ENCODE measurements at places on chromosomes 7 and 10. TPM values are rescaled to one million over a fixed set of nuclear protein-coding genes. Genes with fewer than 3 reads are reported as not detected.

GRCh38 chr10:14545827-14546226 is 215.1 kb upstream of the FRMD4A start:
- DNase-seq, result no peak

DNA sequence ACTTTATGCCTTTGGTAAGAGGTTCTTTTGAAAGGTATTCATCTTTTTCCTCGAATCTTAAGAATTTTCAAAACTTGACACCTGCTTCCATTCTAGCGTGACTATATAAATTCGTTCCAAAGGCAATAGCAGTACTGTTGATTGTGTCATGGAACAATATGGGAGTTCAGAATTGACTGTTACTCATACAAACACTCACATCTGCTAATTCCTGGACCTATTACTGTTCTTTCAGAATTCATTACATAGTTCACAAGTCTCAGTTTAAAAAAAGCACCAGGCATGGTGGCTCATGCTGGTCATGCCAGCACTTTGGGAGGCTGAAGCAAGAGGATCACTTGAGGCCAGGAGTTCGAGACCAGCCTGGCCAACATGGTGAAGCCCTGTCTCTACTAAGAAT is 80.9 kb downstream of the CACNB2 start:
- no peak for DNase-seq

- DNase-seq, result no peak
Measured at GRCh38 chr7:13988065-13988464, 1.4 kb downstream of the ETV1 start.

DNA sequence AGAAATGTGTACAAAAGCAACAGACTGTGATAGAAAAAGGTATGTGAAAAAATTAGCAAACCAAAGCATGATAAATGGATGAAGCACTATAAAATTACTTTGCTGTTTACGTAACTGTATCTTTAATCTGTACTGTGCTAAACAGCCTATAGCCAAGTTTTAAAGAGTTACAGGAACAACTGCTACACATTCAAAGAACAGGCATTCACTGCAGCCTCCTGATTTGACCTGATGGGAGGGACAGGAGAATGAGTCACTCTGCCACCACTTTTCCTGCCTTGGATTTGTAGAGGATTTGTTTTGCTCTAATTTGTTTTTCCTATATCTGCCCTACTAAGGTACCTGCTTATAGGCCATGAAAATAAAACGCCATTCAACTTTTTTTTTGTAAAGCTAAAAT is 116.1 kb downstream of the FANK1 start:
- DNase-seq, result no peak

DNA sequence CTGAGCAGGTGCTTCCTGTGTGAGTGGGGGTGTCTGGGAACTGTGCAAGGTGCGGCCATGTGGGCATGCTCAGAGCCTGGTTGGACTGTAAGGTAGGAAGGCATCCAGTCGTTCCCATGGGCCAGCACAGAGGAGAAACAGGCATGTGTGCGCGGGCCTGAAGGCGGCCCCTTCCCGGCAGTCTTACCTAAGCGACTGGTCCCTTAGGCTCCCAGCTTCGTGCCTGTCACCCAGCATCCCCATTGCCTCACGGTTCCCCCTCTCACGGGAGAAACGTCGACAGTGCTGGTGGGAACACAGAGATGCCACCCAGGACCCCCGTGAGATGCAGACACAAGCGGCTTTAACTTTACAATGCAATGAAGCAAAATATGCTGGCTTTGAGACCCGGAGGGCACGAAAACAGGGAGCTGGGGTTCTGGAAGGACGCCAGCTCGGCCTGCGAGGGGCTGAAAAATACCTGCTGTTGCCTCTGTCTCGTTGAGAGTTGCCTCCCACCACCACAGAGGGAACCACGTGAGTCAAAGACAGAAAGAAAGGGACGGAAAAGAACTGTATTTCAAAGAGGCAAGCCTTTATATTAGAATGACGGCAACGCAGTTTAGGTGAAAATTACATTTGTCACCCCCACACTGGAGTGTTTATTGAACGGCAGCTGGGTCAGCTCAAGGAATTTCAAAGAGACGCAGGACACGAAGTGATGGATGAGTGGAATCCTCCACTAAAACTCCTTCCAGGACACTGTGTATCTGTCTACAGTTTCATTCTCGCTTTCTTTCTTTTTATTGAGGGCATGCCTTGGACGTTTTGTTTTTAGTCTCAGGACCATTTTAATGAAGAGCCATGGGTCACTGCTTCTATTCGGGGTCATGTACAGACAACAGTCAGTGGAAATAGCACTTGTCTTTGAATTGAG is 128.4 kb downstream of the DNAJB6 start:
- no peak for DNase-seq

GRCh38 chr7:65239707-65240352 is 133.8 kb upstream of the ZNF92 start:
- DNase-seq, result peak; percentile 30

DNA sequence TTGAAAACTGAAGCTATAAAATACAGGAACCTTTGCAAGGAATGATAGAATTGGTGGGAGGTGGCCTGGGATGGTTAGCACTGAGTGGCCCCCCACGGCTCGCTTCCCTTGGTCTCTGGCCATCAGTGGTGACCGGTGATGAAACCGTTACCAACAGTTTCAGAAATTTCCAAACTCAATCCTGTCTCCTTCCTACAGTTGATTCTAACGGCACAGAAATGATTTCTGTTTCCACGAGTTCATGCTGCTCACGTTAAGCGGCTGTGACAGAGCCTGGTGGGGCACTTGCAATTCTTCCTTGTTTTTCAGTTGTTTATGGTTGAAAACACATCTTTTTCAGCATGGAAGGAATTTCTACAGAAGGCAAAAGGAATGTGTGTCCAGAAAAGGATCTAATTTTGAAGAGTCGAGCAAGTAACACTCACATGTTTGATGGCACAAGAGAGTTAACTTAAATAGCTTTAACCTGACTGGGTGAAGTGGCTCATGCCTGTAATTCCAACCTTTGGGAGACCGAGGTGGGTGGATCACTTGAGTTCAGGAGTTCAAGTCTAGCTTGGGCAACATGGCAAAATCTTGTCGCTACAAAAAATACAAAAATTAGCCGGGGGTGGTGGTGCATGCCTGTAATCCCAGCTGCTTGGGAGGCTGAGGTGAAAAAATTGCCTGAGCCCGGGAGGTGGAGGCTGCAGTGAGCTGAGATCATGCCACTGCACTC is 100.1 kb downstream of the DNAJB6 start:
- DNase-seq, result no peak

DNA sequence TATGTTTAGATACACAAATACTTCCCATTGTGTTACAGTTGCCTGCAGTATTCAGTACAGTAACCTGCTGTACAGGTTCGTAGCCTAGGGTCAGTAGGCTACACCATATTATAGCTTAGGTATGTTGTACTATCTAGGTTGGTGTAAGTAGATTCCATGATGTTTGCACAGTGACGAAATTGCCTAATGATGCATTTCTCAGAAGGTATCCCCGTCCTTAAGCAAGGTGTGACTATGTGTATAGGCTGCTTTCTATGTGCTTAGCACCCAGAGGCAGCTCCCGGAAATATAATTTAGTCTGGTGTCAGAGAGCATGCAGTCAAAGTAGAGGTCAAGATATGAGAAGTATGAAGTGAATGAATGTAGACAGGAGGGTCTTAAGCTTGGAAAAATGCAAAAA is 9.8 kb downstream of the MAPK8 start:
- DNase-seq, result no peak

- no peak for DNase-seq
Measured at GRCh38 chr7:116733924-116734580, 62.1 kb downstream of the MET start.

PTPRN2 gene
- total RNA-seq, result 14.7 TPM

CTTNBP2 gene
- 1.8 TPM for total RNA-seq

MYOZ1 gene
- not detected for total RNA-seq

RBM20 gene
- 0.80 TPM for total RNA-seq

TFEC gene
- 0.69 TPM for total RNA-seq
